Left kidney (tissue), 8 donors: ENCODE measurements at places on chromosomes 16 and 17. TPM values are rescaled to one million over a fixed set of nuclear protein-coding genes. Genes with fewer than 3 reads are reported as not detected.

GRCh38 chr17:43628089-43628650 is 33.6 kb downstream of the MEOX1 start:
- no peak for DNase-seq

The KRTAP17-1 gene
- not detected for polyA plus RNA-seq

DNA sequence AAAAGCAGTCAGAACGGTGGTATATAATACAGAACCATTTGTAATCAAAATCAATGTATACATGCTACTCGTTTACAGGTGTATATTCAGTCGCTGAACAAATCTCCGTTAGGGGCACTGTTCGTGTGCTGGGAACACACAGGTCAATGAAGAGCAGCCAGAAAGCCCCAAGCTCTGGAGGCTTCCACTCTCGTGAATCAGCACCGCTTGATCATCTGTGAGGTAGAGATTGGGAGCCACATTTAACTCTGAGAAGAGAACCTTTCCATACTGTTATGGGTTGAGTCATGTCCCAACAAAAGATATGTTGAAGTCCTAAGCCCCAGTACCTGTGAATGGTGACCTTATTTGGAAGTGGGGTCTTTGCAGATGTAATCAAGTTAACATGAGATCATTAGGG is 5.4 kb upstream of the CYTH1 start:
- DNase-seq = no peak

The BCAR1 gene
- polyA plus RNA-seq = 51.2 TPM

The CLEC10A gene
- polyA plus RNA-seq = 0.47 TPM

The DYNLRB2 gene
- 9.8 TPM for polyA plus RNA-seq

The CLEC3A gene
- polyA plus RNA-seq = not detected
